Activated T-cell treated with anti-CD3 and anti-CD28 coated beads for 48 hours (primary cell): ENCODE measurements at places on chromosomes 6 and 20.

- no peak for DNase-seq
These were observed 53.4 kb upstream of the CD93 start for GRCh38 chr20:23139524-23139923.

DNA sequence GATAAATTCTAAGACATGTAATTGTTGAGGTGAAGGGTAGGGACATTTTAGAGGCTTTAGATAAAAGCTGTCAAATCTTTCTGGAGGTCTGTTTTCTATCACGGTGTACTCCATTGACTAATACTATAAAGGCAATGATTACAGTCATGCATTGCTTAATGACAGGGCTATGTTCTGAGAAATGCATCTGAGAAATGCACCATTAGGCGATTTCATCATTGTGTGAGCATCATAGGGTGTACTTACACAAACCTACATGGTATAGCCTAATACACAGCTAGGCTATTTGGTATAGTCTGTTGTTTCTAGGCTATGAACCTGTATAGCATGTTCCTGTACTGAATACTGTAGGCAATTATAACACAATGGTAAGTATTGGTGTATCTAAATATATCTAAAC is 71.3 kb upstream of the FYN start:
- no peak for DNase-seq

GRCh38 chr6:31079656-31080261 is 32.6 kb downstream of the C6orf15 start:
- peak; percentile 54 for DNase-seq

DNA sequence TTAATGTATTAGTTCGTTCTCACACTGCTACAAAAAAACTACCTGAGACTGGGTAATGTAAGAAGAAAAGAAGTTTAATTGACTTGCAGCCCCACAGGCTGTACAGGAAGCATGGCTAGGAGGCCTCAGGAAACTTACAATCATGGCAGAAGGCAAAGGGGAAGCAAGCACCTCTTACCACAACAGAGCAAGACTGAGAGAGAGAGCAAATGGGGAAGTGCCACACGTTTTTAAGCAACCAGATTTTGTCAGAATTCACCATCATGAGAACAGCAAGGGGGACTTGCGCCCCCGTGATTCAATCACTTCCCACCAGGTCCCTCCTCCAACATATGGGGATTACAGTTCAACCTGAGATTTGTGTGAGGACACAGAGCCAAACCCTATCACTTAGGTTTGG is 70.8 kb upstream of the SRSF6 start:
- DNase-seq: no peak

DNA sequence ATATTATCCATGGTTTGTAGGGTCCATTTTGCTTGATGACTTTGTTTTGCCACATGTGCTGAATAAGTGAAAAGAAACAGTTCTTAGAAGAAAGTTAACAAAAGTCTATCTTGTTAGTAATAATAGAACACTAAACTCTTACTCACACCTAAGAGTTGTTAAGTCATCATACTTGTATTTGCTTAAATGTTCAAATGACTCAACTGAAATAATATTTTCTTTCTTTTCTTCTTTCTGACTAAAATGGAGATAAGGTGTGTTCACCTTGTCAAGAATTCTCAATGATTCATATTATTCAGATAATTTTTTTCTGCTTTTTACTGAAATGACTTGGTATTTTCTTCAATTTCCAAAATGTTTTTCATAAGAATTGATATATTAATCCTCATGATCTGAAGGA is 327.2 kb downstream of the HTR1B start:
- DNase-seq: no peak

- no peak for DNase-seq
These were observed 186.3 kb downstream of the ADGB start for GRCh38 chr6:146785001-146785585.

GRCh38 chr20:18922898-18923297 is 109.3 kb downstream of the SCP2D1 start:
- no peak for DNase-seq

GRCh38 chr6:42051268-42051653 is 937 bp downstream of the TAF8 start:
- no peak for DNase-seq

DNA sequence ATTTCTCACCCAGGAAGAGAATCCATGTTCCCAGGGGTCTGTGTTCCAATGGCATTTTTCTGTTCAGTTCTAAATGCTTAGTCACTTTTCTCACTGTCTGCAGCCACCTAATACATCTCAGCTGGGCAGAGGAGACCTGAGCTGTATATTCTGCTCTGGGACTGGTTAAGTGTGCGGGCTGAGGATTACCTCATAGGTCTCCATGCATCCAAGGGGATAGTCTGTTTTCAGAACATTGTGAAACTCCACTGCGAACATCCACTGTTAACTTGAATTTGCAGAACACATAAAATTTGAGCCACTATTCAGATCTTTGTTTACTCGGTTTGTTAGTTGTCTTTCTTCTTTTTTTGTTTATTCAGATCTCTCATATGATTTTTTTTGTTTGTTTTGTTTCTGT is 947.1 kb downstream of the TFAP2A start:
- DNase-seq: no peak

DNA sequence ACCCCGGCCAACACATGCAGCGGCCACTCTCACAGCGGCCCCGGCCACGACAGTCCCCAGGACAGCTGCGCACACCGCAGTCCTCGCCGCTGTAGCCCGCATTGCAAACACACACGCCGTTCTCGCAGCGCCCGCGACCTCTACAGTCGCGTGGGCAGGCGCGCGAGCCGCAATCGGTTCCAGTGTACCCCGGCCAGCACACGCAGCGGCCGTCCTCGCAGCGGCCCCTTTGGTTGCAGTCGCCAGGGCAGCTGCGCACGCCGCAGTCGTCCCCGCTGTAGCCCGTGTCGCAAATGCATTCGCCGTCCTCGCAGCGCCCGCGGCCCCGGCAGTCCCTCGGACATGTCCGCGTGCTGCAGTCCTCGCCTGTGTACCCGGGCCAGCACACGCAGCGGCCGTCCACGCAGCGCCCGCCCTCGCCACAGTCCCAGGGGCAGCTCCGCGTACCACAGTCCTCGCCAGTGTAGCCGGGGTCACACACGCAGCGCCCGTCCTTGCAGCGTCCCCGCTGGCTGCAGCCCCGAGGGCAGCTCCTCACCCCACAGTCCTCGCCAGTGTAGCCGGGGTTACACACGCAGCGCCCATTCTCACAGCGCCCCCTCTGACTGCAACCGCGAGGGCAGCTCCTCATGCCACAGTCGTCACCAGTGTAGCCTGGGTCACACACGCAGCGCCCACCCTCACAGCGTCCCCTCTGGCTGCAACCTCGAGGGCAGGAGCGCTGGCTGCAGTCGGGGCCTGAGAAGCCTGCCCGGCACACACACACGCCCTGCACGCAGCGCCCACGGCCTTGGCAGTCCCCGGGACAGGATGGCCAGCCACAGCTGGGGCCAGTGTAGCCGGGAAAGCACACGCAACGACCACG is 12.5 kb downstream of the TNXB start:
- no peak for DNase-seq

DNA sequence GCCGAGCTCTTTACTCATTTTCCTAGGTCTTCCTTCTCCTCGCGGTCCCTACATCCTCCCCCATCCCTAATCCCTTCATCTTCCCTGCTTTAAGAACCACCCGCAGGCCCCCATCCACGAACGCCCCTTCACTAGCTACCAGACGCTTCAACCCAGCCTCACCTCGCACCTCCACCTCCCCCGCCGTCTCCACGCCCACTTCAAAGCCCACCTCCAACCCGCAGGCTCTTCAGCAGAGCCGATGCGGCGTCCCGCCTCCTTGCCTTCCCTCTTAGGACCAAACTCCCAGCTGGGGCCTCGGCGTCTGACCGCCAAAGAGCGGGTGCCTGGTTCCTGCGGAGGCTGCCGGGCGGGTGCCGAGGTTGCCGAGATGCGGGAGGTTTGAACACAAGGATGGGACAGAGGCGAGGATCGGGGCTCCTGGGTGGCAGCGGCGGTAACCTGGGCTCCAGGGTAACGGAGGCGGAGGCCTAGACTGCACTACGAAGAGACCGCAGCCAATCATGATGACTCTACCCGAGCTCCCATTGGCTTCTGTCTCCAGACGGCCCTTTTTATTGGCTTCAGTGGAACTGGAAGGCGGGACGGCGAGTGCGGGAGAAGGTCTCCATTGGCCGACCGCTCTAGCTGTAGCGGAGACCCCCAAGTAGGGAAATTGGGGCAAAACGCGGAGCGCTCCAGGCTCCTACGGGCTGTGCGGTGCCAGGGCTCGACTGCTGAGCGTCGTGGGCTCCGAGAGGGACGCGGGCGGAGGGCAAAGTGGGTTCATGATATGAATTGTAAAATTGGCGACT is at the start of gene LCA5:
TSS of gene LCA5 (minus strand) at position 477 of the 794 bp plus-strand sequence. CDS start 18,536 bp downstream, outside the sequence.
- DNase-seq: peak; percentile 72

DNA sequence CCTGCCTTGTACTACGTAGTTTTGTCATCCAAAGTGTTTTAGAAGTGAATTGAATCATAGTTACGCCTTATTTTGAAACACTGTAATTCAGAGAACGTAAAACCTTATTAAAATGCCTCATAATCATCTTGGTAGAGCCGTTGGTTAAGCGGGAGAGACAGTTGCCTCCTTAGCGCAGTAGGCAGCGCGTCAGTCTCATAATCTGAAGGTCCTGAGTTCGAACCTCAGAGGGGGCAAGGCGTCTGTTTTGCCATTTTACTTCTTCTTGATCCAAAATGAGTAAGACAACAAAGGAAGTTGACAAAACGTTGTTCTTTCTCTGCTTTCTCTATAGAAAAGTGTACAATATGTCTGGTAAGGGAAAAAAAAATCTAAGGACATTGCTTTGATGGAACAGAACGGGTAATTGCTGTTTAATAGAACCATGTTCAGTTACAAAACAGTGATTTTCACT is 20.7 kb upstream of the TRIM27 start:
- peak; percentile 64 for DNase-seq

- no peak for DNase-seq
These were observed 427.1 kb downstream of the CD83 start for GRCh38 chr6:14544666-14545065.

GRCh38 chr6:56259234-56260077 is 12.1 kb upstream of the COL21A1 start:
- DNase-seq: no peak

GRCh38 chr6:167442245-167442644 is 117.4 kb downstream of the TTLL2 start:
- DNase-seq: no peak

GRCh38 chr6:100322886-100323285 is 141.8 kb downstream of the SIM1 start:
- no peak for DNase-seq

DNA sequence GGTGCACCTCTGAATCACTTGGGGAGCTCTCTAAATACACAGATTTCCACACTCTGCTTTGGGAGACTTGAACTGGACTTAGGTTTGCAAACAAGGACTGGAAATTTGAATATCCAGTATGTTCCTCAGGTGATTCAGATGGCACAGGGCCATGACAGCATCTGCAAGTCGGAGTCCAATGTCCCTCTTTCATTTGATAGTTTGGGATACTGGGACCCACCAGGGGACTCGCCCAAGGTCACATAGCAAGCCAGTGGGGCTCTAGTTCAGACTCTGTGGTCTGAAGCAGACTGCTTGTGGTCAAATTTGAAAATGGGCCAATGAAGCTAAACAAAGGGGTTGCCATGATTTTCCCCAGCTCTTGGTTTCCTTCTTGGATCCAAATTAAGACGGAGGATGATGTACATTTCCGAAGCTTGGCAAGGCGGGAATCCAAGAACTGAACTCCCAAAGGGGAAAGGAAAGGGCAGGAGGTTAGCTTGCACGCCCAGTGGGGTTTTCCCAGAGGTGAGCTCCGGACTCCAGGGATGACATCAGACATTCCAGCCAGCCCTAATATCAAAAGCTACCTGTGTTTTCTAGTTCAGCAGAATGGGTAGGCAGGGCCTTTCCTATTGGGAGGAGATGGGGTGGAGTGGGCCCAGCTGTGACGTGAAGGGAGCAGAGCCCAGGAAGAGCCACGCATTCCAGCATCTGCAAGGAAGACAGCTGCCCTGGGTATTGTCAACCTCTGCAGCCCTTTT is 3.4 kb upstream of the SYS1 start:
- DNase-seq: no peak

DNA sequence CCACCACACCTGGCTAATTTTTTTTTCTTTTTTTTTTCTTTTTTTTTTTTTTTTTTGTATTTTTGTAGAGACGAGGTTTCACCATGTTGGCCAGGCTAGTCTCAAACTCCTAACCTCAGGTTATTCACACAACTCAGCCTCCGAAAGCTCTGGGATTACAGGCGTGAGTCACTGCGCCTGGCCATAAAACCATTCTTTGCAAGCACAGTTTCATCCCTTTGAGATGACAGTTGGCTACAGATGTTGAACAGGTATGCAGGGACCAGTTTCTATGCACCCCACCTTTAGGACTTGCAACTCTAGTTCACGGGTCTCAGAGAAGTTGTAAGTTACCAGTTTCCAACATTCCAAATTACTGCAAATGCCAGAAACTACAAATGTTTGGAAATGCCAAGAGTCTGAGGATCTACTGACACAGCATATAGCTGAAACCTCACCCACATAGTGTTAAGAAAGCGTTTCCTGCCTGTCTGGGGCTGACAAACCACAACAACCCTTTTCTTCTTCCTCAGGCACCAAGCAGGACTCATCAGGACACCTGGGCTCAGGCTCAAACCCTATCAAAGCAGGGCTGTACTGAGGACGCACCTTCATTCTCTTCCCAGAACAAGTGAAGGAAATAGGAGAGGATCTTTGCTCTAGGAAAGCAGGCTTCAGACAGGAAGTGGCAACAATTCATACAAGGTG is 22.9 kb downstream of the ARHGAP18 start:
- peak; percentile 31 for DNase-seq

DNA sequence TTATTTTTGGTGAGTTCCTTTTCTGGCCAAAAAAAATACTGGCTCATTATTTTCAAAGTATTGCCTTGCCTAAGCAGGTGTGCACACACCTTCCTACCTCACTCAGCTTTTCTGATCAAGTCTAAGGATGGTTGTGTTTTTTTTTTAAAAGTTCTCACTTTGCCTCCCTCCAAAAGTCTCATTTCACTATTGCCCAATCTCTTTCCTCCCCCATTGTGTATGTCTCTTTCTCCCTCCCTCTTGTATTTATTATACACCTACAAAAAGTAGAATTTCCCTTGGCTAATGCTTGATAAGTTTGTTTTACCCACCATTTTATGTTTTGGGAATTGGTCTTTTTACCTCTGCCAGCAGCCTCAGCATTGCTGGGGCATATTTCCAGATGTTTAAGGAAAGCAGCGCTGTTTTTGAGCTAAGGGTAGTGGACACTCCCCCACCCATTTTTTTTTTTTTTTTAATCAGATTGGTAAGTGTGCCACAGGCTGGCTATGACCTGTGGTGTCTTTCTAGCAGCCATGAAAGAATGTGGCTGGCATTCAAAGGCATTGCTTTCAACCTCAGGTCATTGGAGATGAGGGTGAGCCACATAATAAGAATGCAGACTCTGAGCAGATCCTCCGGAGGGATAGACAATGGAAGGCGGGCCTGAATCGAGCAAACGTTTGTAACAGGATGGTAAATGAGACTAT is 668.6 kb downstream of the UTRN start:
- DNase-seq: no peak

DNA sequence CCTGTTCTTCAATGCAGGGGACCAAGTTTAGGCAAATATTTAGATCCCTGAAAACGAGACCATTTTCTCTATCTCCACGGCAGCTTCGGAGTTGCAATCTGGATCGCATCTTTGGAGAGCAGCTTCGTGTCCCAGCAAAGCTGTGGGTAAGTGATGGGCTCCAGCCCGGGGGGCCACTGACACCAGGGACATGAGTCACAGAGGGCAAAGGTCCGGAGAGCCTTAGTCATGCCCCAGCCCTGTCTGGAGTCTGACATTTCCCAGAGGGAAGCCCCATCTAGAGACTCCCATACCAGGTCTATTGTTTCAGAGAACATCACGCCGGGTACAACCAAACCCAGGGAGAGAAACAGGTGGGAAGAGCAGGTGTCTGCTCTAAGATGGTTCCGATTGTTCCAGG is 95.9 kb downstream of the NFATC2 start:
- no peak for DNase-seq
